ENCODE measurements at places on chromosomes 2 and 18.

DNA sequence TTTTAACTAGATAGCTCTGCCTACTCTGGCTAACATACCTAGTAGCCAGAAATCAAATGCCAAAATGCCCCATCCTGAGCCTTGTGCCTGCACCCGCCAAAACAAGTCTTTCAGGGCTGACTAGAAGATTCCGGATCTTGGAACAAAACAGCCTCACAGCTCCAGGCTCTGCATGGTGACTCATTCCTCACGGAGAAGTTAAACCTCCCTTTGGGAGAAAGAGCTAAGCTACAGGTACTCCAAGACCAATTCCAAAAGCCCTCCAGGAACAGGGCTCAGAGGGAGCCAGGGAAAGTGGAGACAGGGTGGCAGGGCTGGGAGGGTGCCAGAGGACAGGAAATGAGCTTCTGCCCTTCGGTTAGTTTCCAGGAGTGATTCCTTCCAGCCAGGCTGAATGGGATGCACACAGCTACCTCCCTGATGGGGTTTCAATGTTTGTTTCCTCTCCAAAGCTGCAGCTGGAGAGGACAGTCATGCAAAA, 295.6 kb downstream of the TNS1 start:
- no peak for DNase-seq

DNA sequence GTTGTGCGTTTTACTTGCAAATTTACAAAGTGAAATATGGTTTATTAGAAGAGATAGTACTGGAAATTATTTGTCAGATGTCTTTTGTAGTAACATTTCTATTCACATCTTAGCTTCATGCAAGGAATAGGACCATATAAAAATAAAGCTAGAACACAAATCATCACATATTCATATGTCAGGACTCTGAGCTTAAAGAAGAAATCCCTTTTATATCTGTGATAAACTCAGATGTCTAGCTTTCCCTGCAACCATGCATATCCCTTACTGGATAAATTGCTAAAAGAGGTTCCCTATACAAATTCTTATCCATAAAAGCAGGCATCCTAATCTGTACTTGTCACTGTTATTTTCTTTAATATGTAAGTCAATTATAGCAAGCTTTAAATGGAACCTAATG, 178.5 kb downstream of the NRXN1 start:
- no peak for DNase-seq

DNA sequence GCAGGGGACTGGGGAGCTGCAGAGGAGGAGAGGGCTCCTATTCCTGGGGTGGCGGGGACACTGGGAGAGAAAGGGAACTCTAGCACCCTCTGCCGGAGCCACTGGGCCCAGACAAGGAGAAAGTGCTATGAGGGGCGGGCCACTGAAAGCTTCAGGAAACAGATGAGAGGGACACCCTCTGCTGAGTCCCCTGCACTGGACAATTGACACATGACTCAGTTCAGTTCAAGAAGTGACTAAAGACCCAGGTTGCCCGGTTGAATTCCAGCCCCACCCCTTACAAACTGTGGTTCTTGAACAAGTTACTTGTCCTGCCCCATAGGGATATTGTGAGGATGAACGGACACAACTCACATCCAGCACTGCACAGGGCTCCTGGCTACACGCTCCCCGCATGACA, 5.0 kb downstream of the RUFY4 start:
- no peak for DNase-seq

GRCh38 chr2:65320946-65321345, 93.3 kb downstream of the ACTR2 start:
- no peak for DNase-seq

- DNase-seq = no peak
These were observed 382.2 kb upstream of the HNRNPA3 start for GRCh38 chr2:176830362-176830761.

- DNase-seq = no peak
These were observed 624.8 kb upstream of the RAB6C start for GRCh38 chr2:129354631-129355030.

GRCh38 chr2:43486603-43487002, 109.2 kb downstream of the THADA start:
- DNase-seq = no peak

- DNase-seq = no peak
These were observed 159.3 kb upstream of the RND3 start for GRCh38 chr2:150646746-150647145.

- DNase-seq = no peak
These were observed 51.4 kb downstream of the OSBPL1A start for GRCh38 chr18:24346254-24346653.

DNA sequence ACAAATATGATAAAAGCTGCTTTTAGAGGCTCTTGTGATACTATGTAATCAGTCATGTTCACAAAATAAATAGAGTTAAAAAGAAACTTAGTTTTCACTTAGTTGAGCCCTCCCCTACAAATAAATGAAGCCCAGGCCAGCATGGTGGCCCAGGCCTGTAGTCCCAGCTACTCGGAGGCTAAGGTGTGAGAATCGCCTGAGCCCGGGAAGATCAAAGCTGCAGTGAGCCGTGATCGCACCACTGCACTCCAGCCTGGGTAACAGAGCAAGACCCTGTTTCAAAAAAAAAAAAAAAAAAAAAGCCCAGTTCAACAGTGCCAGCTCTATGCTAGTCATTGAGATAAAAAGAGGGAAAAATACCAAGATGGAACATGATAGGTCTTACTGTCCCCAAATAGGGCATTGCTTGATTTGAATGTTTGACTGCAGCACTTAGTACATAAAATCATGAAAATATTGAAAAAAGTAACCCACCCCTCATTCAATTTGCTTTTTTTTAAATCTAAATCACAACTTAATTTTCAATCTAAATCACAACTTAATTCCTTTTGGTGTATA, 1.5 kb downstream of the ASNSD1 start:
- no peak for DNase-seq

- DNase-seq = no peak
These were observed 14.8 kb downstream of the AFTPH start for GRCh38 chr2:64538764-64539433.

DNA sequence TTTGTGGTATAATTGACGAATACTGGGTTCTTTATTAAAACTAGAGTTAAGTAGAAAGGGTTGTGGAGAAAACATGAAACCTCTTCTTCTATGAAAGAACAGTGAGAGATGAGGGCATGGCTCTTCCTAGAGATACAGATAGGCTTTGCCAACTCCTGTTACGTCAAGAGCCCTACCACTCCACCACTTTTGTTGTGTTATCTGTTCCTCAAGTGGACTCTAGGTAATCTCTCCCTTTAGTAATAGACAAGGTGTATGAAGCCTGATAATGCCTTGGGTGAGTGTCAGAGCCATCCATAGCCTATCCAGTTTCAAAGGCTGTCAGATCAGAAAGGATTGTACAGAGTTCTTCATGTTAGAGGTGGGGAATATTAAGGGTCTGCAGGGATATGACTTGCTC, 176.4 kb downstream of the SETBP1 start:
- DNase-seq = no peak

GRCh38 chr2:11528228-11528627, 5.6 kb upstream of the GREB1 start:
- no peak for DNase-seq

DNA sequence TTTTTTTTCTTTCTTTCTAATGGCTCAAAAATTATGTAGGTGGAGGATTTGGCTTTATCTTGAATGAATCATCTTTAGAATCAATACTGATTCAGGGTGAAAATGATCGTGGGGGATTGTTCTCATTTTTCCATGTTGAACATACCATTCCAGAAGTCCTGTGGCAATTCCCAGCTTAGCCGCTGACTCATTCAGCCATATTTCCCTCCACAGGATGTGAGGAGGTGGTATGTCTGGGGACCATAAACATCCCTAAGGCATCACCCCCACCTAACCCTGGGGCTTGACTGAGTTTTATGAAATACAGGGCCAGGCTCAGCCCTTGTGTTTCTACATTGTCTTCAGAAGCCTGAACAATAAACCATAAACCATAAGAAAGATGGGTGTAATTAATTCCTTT, 92.7 kb upstream of the FN1 start:
- no peak for DNase-seq

DNA sequence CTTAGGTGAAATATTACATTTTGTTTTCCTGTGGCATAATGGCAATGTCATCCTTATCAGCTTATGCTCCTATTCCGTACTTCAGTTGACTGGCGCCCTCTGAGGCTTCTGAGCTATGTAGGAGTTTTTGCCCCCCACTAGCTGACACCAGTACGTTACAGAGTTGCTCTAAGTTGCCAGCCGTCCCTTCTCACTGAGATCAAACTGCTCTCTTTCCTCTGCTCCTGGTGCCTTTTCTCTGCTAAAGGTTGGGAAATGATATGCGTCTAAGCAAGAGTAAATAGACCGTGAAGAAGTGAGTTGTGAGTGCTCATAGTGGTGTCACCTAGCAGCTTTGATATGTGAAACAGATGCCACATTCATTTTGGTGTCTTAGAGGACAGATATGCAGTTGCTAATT, 99.2 kb downstream of the RAPGEF4 start:
- no peak for DNase-seq

GRCh38 chr2:143524559-143525401, 395.6 kb downstream of the ARHGAP15 start:
- no peak for DNase-seq

DNA sequence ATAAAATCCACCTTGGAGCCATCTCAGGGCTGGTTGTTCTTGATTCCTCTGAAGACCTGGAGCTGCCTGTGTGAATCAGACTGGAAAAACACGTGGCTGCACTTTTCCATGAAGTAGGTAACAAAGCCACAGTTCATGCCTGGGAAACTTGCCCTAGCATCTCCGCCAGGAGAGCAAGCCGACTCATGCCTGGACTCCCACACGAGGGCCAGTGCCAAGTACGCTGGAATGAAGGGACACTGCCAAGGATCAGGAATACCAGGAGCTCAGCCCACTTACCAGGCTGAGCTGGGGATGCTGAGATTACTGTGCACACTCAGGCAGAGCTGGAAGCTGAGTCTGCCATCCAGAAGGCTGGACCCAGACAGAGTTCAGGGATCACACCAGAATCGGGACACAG, 10.9 kb upstream of the FHL2 start:
- DNase-seq = no peak

DNA sequence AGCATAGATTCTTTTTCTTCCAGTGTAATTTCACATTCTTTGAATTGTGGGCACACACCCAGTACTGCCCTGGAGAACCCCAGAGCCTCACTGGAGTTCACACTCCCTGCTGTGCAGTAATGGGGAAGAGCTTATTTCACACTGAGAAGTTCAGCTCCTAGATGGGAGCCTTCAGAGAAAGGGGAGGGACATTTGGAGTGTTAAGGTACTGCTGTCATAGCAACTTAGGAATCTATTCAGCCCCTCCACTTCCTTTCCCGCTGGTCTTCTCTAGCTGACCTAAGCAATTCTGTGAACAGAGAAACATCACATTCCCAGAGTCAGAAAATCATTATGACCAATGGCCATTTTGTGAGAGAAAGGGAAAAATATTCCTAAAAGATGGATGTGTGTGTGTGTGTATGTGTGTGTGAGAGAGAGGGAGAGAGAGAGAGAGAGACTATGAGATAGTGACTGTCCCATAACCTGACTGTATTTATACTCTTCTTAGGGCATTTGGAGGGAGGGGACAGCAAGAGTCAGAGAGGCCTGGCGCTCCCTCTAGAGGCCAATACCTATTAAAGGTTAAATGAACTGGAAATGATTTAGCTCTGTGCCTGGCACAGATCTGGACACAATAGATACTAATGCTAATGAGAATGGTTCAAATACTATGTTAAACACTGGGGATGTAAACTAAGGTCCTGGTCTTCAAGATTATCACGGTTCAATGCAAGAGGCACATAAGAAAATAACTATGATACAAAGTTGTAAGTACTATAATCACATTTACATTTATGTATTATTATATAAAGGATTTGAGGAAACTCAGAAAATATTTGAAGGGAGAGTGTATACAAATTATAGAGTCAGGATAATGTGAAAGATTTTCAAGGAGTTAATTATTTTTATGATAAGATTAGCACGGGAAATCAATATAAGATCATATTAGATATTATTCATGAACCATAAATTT, 41.5 kb upstream of the RPE start:
- DNase-seq = no peak

GRCh38 chr18:48039769-48040215, 109.3 kb upstream of the SMAD2 start:
- no peak for DNase-seq

DNA sequence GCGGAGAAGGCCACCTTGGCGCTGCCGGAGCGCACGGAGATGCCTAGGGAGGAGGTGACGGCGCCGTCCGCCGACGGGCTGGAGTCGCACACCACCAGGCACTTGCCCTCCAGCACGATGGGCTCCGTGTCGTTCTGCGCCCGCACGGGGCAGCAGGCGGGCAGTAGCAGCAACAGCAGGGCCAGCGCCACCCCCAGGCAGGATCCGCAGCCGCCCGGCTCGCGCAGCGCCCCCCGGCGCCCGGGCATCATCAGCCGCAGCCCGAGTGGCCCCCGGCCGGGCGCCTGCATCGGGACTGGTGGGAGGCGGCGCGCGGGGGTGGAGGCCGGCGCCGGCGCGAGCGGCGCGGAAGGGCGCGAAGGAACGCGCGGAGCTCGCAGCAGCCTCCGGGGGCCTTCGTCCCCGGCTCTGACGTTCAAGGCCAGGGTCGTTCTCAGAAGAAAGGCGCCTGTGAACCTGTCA, 2.2 kb downstream of the CBLN2 start:
- no peak for DNase-seq

- no peak for DNase-seq
These were observed 92.0 kb upstream of the SNTG2 start for GRCh38 chr2:858646-859045.

- no peak for DNase-seq
These were observed 92.3 kb downstream of the METTL8 start for GRCh38 chr2:171341394-171342066.

DNA sequence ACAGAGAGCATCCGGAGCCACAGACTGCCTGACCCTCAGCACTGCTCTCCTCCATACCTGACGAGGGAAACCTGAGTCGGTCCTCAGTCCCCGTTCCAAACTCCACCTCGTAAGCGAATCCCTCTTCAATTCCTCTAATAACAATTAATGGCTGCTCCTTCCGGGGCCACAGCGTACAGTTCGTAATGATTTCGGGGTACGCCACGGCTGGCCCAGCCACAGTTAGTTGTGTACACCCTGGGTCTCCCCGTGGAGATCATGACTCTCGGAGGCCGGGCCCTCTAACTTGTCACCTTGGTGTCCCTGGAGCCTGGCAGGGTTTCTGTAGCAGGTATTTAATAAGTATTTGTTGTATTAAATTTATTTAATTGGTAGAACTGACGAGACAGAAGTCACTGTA, 121.5 kb downstream of the EIPR1 start:
- no peak for DNase-seq

DNA sequence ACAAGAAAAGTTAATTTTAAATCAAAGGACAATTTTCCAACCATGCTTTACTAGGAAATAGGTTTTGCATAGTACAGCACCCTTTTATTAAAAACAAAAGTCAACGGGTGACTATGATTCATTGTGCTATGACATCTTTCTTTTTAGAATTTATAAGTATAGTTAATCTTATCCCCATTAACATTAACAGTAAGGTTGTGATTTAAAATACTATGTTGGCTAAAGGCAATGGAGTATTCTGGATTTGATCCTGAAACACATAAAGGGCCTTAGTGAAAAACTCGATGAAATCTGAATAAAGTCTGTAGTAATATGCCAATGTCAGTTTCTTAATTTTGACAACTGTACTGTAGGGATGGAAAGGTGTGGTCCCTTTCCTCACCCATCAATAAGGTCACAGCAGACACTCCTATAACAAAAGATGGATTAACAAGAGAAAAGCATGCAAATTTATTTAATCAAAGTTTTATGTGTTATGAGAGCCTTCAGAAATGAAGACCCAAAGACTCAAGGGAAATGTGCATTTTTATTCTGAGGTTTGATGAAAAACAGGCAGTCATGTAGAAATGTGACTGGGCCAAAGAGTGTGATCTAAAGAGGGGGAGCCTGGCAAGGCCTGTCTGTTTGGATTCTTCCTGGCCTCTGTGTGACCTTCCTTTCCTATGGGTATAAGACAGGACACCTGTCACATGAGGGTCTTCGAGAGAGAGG, 731.4 kb downstream of the TSN start:
- DNase-seq = no peak
